ENCODE measurements at places on chromosomes 2 and 18.

- no peak for DNase-seq
Measured at GRCh38 chr2:9347411-9347881, 75.9 kb downstream of the ITGB1BP1 start.

DNA sequence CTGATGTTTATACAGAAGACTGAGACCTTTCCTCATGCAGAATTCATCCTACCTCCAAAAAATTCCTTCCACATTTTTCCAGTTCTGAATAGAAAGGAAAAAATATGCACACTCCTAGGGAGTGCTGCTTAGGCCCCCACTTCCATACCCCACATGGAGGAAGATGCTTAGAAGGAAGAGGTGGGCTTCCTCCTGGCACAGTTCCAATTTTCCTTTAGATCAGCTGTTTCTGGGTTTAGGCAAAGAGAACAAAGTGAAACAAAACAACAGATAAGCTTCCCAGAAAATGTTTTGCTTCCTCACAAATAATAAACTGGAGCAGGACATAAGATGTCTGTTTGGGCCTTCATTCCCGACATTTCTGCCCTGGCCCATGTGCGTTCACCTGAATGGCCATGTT lies 172.6 kb downstream of the PRPF40A start:
- no peak for DNase-seq

DNA sequence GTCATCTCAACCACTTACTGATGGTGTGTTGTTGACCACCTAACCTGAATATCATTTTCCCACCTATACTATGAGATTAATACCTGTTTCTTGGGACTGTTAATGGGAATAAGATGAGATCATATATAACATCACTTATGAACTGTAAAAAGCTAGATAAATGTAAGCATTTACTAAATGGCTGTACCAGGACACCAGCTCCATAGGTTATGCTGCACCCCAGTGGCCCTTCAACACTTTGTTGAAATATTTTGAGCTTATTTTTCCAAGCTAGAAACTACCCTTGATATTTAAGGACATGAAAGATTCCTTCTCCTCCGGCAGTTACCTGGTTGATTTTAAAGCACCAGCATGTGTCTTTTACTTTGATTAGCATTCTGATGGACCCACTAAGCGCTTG lies 138.0 kb upstream of the CDCA7 start:
- DNase-seq = no peak

DNA sequence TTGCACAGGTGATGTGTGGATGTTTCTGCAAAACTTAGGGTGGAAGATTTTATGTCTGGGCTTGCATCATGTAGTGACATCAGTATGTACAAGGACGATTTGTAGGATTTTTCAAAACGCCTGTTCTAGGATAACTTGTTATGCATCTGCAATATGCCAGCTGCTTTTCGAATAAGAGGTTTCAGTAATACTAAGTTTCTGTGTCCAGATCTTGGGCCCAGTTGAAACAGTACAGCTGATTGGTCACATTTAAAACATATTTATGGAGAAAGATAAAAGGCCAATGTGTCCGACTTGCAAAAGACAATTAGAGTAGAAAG lies 1.2 kb downstream of the PTPN4 start:
- no peak for DNase-seq

DNA sequence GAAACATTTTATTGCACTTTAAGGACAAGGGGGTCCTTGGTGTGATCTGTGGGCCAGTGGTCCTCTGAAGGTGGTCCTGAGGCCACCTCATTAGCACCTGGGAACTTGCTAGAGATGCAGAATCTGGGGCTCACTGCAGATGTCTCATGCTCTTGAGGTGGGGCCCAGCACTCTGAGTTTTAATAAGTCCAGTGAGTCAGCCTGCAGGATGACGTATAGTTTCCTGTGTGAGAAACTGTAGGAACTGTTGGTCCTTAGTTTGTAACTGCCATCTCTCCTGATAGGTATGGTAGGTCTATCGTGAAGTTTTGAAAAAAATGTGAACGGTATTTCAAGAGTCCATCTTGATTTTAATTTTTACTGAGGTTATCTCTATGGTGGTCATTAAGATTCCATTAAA lies 2.8 kb downstream of the TRPM8 start:
- DNase-seq = no peak
